ENCODE measurements at places on chromosomes 12 and 14.

DNA sequence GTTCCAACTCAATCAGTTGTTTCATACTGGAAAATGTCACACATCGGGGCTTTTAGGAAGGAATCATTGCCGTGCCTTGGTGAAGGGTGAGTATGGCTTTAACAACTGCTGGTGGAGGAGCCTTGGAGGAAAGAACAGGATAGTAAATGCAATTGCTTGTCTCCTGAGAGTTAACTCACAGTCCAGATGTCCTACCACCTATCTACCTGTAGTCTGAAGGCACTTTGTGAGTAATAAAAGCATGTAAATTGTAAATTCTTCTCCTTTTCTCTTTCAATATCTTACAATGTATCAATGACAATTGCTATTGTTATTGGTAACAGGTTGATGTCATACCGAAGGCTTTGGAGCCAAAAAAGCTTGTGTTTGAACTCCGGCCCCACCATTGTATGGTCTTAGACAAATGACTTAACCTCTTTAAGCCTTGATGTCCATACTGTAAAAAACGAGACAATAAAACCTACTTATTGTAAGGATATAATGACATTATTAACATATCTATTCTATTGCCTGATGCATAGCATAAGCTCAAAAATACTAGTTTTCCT is 397.4 kb downstream of the ADAMTS20 start:
- DNase-seq, result no peak

GRCh38 chr14:22607291-22607690 is 9.2 kb downstream of the ABHD4 start:
- no peak for DNase-seq

DNA sequence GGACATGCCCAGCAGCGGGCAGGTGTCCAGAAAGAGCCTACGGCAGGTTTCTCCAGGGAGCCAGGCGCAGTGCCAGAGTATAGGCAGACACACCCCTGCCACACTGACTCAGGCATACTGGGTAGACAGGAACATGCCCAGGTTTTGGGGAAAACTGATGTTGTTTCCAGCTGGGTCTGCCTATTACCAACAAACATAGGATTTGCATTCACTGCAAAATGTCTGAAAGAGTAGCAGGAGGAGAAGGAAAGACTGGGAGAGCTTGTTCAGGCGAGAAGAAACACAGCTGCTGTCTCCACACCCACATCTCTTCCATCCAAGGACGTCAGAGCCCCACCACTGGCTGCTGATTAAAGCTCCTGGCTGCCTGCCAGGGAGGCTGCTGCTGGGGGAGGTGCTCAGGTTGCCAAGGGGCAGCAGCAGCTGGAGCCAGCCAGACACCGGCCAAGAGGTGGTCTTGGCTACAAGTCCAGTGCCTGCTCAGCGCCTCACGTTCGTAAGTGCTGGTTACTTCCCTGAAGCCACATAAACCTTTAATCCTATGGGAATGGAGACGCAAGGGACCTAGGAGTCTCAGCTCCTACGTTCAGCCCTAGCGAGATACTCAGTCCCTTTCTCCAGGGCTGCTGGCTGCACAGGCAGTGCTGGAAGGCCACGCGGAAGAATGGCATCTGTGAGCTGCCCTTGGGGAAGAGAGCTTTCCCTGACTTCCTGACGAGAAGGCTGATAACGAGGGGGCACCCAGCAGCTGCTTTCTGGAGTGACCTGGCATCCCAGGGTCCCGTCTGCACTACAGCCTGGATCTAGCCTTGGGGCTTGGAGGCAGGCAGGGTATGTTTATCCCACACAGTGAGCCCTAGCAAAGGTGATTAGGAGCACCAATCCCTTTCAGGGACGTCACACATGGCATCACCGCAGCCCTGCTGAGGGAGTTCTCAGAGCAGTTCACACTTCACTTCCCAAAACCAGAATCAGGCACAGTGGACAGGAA is 58.1 kb downstream of the PLEKHG3 start:
- peak; percentile 26 for DNase-seq

DNA sequence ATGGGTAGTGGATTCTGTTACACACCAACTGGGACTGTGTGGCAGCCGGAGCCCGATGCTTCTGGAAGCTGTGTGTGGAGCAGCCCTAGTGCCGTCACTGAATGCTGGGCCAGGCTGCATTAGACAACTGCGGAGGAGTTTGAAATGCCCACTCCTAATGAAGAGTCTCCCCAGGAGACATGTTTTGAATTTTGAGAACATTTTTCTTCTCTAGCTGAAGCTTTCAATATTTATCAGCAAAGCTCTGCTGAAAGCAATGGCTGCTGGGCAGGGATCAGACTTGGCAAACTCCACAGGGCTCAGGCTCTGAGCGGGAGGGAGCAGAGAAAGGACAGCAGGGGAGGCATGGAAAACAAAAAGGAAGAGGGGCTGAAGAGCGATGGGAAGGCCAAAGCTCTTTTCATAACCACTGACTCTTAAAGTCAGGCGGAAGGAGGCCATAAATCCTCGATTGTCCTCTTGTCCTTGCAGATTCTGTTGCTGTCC is 189.1 kb downstream of the MON2 start:
- DNase-seq, result no peak

DNA sequence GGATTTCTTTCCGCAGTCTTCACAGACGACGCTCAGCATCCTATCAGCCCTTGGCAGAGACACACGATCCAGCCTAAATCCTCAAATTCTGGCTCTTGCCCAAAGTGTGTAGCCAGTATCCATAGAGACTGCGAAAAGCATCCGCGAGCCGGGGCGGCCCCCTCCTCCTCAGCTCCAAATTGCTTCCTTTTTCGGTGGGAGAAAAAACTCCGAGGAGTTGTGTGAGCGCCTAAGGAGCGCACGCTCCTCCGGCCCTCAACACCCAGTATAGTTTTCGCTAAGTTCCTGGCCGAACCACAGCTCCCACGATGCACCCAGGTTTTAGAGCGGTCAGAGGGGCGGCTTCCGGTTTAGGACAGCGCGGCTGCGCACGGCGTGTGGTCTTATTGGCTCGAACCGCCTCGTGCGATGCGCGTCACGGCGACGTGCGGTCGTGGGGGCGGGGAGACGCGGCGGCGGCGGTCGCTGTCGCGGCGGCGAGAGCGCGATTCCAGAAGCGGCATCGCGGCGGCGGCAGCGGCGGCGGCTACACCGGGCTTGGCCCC is at the start of gene ADIPOR2:
Gene ADIPOR2 (plus strand): TSS at position 493 of the 545 bp plus-strand sequence. CDS start 63,274 bp downstream, outside the sequence.
- peak; percentile 86 for DNase-seq

GRCh38 chr12:77160931-77161330 is 95.6 kb upstream of the E2F7 start:
- no peak for DNase-seq

GRCh38 chr12:90574676-90575075 is 380.3 kb downstream of the CCER1 start:
- no peak for DNase-seq

- no peak for DNase-seq
Observed at GRCh38 chr14:58992935-58993334, 195.5 kb upstream of the DAAM1 start.

- no peak for DNase-seq
Observed at GRCh38 chr12:94169966-94170689, 21.8 kb downstream of the PLXNC1 start.

GRCh38 chr12:108112832-108113556 is 16.1 kb upstream of the WSCD2 start:
- no peak for DNase-seq

DNA sequence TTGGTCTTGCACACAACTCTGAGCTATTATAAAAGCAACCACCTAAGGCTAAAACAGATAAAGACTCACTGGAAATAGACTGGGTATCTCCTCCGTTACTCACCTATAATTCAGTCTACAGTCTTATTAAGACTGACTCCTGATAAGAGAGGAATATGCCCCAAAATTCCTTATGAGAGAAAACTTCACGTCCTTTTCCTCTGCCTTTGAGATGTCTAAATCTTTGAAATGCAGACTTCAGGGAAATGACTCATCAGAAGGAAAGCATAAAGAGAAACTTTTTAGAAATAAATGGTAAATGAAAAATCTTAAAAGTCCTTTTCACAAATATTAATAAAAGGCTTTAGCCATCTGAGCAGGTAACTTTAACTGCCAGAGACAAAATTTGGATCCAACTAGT is 187.5 kb upstream of the RTL1 start:
- no peak for DNase-seq

DNA sequence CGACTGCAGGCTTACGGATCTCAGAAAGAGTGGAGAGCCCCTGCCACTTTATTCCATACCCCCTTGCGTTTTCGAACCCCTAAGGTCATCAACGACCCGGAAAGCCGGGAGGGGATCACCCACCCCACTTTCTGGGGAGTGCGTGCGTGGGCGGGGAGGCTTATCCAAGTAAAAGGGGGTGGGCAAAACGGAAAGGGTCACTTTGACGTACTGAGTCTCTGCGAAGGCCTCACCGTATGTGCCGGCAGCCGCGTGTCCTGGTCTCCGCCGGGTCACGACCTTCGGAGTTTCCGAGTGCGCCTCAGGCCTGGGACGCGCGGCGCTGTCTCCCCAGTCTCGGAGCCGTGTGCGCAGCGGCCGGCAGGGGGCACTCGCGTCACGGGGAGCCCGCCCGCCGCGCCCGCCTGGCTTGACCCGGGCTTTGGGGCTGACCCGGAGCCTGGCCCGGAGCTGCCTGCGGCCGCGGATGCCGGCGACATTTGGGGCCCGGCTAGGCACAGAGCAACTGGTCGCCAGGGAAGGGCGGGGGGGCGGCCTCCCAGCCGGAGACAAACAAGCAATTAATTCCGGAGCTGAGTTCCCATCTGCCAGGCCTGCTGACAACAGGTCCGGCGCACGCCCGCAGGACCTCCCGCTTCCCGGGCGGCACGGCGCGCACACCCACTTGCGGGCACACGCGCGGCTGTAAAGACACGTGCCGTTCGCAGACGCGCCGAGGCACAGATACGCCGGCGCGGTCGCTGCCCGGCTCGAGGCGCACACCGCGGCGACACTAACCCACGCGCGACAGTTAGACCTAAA is 890 bp upstream of the KIF26A start:
- peak; percentile 73 for DNase-seq

- peak; percentile 9 for DNase-seq
Observed at GRCh38 chr14:25049568-25050268, at the start of gene STXBP6. STXBP6 (minus strand) TSS chr14:25050147; CDS start chr14:24974818, 75,329 bp downstream.

GRCh38 chr14:51884086-51884927 is 23.9 kb downstream of the GNG2 start:
- DNase-seq, result no peak

DNA sequence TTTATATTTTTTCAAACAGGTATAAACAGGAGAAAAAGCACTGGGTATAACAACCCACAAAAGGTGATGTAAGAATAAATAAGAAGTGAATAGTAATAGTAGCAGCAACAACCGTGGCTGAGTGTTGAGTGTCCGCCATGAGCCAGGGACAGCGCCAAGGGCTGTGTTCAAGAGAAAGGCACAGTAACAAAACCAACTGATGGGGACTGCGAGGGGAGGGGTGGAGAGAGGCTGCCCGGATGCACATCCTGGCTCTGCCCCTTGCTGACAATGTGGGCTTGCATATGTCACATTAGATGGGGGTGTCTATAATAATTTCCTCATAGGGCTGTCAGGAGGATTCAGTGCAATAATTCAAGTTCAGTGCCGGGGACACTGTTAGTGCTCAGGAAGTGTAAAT is 912.4 kb downstream of the VRK1 start:
- DNase-seq, result no peak

DNA sequence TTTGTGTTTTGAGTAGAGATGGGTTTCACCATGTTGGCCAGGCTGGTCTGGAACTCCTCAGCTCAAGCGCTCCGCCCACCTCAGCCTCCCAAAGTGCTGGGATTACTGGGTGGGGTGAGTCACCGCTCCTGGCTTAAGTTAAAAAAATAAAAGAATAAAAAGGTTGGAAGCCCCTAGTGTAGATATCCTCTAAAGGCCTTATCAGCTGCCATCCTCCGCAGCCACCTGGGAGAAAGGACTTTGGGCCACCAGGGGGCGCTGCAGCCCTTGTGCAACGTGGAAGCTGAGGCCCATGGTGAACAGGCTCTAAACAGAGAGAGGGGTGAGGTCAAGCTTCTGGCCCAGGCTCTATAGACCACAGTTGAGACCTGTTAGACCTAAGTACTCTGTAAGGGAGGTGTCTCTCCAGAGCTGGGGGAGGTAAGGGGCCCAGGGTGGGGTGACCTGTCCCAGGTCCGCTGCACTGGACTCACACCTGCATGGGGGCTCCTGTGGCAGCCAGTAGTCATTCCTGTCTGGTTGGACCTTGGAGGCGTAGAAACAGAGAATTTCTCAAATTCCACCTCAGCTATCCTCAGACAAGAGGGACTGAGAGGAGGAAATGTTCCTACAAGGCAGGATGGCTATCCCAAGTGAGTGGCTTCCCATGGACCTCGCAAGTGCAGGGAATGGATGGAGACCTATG is 14.0 kb upstream of the RACGAP1 start:
- DNase-seq, result peak; percentile 98

DNA sequence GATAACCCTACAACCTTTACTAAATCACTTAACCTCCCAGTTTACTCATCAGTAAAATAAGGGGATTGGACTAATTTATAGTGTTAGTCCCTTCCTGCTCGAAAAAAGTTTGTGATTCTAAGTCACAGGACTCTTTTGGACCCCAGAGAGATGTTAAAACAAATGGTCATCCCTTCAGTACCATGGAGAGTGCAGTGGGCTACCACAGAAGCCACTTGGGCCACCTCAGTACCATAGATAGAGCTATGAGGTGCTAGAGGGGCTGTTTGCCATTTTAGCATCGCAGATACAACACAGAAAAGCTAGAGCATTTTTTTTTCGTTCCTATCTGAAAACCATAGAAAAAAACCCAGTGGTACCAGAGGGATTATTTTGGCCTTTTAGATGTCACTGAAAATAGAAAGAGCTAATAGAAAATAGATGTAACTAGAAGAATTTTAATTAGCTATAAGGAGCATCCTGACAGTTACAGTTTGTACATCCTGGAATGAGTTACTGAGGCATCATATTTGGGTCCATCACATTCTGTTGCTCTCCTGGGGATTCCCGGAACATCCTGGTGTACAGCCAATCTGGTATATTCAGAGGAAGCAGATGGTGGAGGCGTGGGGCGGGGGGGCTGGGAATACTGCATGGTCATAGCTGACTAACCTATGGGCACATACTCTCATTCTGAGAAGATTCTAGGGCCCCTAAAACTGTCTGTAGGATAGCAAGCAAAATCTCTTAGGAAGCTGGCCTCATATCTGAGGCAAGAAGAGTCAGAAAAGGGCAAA is 2.8 kb downstream of the ZNF219 start:
- DNase-seq, result no peak

DNA sequence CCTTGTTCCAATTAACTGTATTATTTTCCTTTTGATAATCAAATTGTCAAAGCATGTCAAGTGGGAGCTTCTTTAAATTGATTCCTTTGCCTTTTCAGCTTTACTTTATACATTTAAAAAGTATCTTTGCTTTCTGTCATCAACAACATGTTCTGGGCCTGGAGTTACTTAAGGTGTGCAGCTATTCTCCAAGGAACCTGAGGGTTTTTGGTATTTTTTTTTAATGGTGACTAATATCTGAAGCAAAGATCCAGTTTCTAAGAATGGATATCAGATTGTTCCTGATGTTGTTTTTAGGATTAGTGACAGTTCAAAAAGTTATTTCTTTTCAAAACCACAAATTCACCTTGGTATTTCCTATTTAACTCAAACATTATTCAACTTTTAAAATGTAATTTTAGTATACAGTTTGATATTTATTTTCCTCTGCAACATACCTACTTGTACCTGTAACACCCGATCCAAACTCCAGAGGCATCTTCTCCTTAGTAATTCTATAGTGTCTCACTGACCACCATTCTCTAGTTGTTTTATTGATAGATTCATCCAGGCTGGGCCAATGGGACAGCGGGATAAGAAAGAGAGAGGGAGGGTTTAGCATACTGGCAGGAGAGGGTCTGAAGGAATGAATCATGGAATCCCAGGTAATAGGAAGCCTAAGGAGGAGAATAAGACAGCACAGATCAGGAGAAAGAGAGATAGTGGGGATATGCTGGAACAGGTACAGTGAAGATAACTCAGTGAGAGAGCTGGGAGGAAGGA is 3.1 kb downstream of the CBLN3 start:
- DNase-seq, result no peak

- no peak for DNase-seq
Observed at GRCh38 chr14:91164676-91165075, 50.8 kb downstream of the DGLUCY start.

Measured in stimulated activated CD4-positive, alpha-beta T cell treated with anti-CD3 and anti-CD28 coated beads, Interleukin-4, amount 100 ng/mL, for 48 hours (primary cell).